ENCODE measurements at places on chromosomes 4 and X.

DNA sequence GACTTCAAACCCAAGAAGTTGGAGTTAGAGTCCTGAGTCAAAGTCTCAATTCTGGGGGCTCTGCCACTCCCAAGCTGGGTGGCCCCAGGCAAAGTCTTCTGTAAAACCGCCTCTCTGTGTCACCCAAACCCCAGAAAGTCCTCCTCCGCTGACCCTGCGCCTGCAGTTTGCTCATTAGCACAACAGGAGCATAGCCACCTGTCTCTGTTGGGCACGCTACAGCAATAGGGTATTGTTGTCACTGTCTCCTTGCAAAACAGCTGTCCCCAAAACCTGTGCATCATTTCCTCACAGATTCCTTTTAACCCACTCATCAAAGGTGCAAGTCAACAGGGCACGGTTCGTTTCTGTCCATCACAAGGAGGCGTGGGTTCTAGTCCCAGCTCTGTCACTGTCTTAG is 8.0 kb upstream of the DGAT2L6 start:
- no peak for DNase-seq

- DNase-seq = no peak
These were observed 21.3 kb upstream of the CXCL6 start for GRCh38 chr4:73815145-73815544.

GRCh38 chr4:102143433-102143832 is 201.8 kb downstream of the SLC39A8 start:
- DNase-seq = no peak

- DNase-seq = no peak
These were observed 20.2 kb downstream of the PPA2 start for GRCh38 chr4:105453550-105454205.

DNA sequence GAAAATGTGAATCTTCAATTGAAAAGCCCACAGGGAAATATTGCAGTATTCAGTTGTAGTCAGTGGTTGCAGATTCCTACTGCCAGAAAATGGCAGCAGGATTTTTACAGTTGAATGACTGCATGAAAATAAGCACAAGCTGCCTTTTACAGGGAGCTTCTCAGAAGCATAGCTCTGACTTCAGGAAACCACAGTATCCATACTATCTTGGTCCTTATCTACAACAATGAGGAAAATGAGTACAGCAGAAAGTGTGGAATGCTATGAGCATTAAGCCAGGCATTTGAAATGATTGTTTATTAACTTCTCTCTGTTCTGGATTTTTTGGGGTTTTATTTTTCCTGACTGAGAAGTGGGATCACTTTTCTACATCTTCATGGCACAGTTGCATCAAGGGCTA is 34.6 kb upstream of the PRRG1 start:
- DNase-seq = no peak

GRCh38 chrX:39534949-39535348 is 562.8 kb downstream of the BCOR start:
- no peak for DNase-seq

DNA sequence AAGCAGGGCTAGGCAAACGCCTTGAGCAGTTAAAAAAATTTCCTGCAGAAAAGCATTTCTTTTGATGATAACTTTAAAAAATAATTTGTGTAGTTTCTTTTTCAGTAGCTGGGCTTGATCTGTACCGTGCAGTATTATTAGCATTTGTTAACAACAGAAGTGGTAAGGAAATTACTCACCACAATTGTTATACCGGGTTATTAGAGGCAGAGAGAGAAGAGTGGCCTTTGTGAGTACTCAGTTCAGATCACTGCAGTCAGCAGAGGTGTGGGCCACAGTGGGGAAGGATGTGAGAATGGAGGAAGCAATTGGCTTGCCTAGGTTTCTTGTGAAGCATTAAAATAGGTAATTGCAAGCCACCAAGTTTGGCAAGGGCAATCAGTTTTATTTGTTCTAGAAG is 14.3 kb upstream of the IL21 start:
- DNase-seq = no peak

GRCh38 chrX:132171478-132171877 is 43.7 kb upstream of the FRMD7 start:
- DNase-seq = no peak

DNA sequence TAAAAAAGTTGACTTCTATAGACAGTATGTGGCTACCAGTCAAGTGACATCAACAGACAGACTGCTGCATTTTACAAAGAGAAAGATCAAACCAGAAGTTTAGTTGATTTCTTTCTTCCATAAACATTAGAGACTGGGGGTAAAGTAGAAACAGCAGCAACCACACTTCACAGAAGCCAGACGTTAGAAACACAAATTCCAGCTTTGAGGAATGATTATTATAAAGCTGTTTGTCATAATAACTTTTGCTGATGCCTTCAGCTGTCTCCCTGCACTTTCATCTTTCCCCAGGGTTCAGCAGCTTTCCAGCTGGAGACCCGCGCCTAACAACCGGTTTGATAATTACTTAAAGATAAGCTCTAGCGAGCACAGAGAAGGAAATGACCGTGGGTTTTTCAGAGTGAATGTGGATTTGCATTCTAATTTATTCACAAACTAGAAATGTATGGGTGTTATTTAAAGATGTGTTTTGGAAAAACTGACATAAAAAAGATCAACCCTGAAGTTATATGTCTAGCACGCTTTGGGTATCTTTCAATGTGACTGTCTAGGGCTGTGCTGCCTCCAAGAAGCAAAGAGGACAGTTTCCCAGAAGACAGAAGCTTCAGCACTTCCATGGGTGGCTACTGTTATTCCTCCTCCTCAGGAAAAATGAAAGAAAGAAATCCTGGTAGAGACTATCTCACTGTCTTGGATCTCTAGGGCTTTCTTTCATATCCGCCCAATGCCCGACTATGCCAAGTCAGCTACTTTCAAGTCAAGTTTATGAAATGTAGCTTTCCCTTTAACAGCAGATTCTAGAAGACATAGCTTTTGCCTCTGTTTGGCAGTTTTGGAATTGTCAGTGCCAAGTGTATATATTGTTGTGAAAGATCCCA is 15.0 kb upstream of the ENAM start:
- no peak for DNase-seq

GRCh38 chr4:157838366-157838765 is 334.5 kb downstream of the GASK1B start:
- no peak for DNase-seq

DNA sequence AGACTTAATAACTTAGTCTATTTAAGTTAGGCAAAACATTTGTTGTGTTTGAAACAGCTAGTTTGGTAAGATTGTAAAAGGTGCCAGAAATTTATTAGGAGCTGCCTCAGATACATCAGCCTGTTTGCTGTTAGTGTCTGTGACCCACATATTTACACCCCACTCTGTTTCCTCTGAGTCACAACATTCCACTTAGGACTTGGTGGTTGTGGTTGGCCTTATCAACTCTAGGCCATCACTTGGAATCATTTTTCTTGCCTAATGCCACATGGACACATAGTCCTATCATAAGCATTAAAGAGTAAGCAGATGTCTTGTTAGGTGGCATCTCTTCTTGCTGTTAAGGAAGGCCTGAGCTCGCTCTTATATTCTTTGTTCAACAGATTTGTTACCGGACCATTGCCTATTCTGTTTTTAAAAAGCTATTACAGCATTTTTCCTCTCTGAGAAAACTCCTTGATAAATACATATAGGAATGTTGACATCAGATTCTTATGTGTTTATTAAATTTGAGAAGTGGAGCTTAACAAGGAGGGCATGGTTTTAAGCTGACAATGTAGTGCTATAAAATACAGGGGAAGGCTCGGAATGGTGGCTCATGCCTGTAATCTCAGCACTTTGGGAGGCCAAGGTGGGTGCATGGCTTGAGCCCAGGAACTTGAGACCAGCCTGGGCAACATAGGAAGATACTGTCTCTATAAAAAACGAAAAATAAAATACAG is 51.2 kb upstream of the PGRMC2 start:
- no peak for DNase-seq

GRCh38 chr4:72446353-72447055 is 122.5 kb downstream of the ADAMTS3 start:
- no peak for DNase-seq

DNA sequence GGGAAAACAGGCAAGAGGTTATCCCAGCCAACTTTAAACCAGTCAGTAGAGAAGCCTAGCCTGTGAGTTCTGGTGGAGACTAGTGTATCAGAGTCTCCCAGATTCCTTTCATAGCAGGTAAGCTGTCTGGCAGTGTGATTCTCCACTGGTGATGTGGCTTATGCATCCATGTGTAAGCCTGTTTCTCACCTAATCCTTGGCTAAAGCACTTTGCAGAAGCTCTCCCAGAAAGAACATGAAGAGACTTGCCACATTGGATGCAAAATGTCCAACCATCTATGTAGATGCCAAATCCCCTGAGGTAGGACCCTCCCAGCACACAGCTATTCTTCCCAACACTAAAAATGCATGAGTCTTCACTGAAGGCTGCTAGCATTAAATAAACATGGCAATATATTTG is 111.7 kb downstream of the CHRNA9 start:
- DNase-seq = no peak

DNA sequence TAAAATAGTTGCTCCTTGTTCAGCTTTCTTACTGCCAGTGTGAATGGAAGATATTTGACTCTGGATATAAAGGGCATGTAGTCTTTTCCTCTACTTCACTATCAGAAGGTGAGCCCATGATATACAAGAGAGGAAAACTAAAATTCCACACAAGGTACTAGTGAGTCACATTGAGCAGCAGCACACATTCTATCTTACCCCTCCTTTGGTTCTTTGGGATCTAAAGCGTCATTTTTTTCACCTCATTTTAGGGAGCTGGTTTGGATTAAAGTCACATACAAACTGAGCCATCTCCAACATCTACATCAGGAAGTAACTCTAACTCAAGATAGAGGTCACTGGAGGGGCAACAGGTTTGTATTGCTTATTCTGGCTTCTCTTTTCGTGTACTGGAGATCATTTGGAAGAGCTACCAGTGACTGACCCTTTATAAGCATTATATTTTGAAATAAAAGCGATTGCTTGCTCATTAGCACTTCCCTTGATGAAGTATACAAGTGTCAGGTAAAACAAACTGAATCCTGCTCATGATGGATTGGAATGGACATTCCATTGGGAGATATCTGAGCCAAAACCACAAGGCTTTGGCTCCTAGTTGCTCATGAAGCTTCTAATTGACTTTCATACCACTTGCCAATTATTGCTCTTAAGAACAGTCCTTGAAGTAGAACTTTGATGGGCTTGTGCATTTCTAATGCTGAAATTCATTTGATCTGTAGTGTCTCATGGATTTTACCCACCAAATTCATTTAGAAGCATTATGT is 124.1 kb downstream of the SPCS3 start:
- DNase-seq = no peak

GRCh38 chrX:113935518-113935917 is 648.4 kb upstream of the HTR2C start:
- DNase-seq = no peak

GRCh38 chr4:156799121-156799589 is 172.4 kb downstream of the PDGFC start:
- DNase-seq = no peak

DNA sequence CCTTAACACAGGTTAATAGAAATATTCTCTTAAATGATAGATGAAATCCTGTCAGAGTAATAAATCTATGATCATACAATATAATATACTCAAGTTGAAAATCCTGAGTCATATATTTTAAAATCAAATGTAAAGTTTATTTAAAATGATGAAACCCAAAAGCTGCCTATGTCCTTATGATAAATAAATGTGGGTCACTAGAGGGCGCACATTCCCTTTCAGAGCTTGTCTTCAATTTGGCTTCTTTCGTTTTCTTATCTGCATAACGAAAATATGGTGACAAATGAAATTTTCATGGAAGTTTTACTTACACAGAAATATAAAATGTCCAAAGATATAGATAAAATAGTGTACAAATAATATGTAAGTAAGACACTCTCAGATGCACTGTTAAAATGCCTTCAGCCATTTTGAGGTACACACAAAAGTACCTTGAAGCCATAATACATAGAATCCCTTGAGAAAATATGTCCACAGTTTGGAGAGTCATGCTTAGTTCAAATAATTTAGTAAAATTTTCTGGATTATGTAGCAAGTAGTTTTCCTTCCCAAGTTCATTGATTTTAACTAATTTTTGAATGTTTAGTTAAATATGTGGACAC is 680.4 kb downstream of the DMD start:
- no peak for DNase-seq

DNA sequence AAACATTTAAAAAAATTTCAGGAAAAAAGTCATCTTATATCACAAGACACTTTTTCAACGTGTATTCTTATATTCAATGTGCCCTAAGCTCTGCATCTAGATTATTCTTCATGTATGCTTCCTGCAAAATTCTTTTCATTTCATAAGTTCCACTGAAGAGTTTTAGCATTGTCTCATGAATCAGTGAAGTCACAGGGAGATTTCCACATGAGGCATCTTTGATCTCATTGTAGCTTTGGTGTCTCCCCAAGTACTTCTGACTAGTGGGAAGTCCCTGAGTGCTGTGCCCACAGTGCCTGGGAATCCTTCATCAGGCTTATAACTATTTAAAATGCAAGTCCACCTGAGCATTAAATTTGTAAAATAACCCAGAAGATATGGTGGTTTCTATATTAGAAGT is 123.8 kb downstream of the MAD2L1 start:
- no peak for DNase-seq

GRCh38 chr4:122508083-122508482 is 51.6 kb upstream of the IL2 start:
- DNase-seq = no peak

DNA sequence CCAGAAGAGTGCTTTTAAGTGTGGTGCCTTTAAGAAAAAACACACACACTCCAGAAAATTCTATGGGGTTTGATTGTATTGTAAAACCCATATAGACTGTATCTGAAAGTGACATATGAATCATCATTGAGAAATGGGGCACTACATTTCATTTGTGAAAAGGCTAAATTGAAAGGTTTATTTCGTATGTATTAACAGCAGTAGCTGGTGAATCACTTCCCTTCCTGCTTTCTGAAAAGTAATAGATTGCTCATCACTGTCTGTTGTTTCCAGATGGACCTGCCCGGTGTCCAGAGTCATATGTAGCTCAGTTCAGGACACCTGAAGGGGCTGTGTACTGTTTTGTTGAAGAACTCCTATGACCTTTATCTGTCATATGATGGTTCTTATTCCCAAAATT is 28.1 kb upstream of the HPRT1 start:
- no peak for DNase-seq

GRCh38 chr4:24937917-24938281 is 25.1 kb upstream of the CCDC149 start:
- DNase-seq = no peak

GRCh38 chrX:125150231-125150630 is 169.4 kb upstream of the TEX13C start:
- DNase-seq = no peak

- no peak for DNase-seq
These were observed 51.3 kb upstream of the SPRY1 start for GRCh38 chr4:123345137-123345934.

Measured in hypothalamus (tissue), 51 donors.